ENCODE measurements at places on chromosomes 4 and X. TPM values are rescaled to one million over a fixed set of nuclear protein-coding genes. Genes with fewer than 3 reads are reported as not detected.
A peak's percentile ranks its signal among the peaks of the same experiment; 100 is the strongest.

DNA sequence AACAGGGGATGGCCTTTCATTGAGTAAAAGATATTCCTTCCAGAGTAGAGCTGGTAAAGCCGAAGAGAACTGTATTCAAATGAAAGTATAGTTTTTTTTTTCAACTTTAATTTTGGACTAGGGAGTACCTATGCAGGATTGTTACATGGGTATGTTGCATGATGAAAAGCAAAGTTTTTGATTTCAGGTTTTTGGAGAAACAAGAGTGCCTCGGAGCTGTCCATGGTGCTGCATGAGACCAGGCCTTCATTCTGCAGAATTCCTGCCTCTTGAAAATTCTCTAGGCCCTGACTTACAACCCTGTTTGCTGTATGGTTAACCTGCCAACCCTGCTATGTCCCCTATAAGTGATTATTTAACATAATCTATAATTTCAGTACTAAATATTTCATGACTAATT lies 1065.7 kb upstream of the FTHL17 start:
- no peak overlapping the region for H3K27ac ChIP-seq
- no peaks in the 10 kb centered on the region for H3K36me3 ChIP-seq
- no peak overlapping the region for H3K4me3 ChIP-seq

GRCh38 chr4:82561786-82562563 lies at the start of gene TMEM150C:
TSS of gene TMEM150C (minus strand) at chr4:82561988. CDS start at chr4:82504657, 57,331 bp downstream.
- peak within 1 kb of the TSS; percentile 57 for H3K4me3 ChIP-seq
- no peaks in the 10 kb centered on the region for H3K4me1 ChIP-seq
- H3K27ac ChIP-seq = peak within 1 kb of the TSS; percentile 58

GRCh38 chr4:114782415-114783214 lies 184.0 kb downstream of the UGT8 start:
- no peak for ATAC-seq
- no peak overlapping the region for H3K27ac ChIP-seq
- H3K27me3 ChIP-seq = peaks cover 4% of the 10 kb centered on the region
- no peaks in the 10 kb centered on the region for H3K4me1 ChIP-seq

- ATAC-seq = no peak
- no peaks in the 10 kb centered on the region for H3K4me1 ChIP-seq
- no peak overlapping the region for H3K27ac ChIP-seq
- no peaks in the 10 kb centered on the region for H3K36me3 ChIP-seq
- no peaks in the 10 kb centered on the region for H3K27me3 ChIP-seq
- H3K4me3 ChIP-seq = no peak overlapping the region
These were observed 91.3 kb downstream of the SHISA3 start for GRCh38 chr4:42488554-42488953.

- no peak for ATAC-seq
- no peaks in the 10 kb centered on the region for H3K36me3 ChIP-seq
- H3K27ac ChIP-seq = no peak overlapping the region
- no peak overlapping the region for H3K4me3 ChIP-seq
These were observed 19.6 kb downstream of the IL13RA2 start for GRCh38 chrX:114997779-114998178.

DNA sequence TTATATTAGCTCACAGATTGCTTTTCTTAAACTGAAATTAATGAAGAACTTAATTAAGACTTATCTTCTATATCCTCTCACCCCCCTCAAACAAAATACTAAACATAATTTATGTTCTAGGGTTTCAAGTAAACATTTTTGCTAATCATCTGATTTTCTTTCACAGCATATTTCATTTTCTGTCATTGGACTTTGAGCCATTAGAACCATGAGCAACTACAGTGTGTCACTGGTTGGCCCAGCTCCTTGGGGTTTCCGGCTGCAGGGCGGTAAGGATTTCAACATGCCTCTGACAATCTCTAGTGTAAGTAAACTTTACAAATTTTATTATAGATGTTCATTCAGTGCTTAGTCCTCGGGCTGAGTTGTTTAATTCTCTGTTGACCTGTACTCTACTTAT lies 3.3 kb downstream of the PDLIM5 start:
- ATAC-seq = no peak
- no peaks in the 10 kb centered on the region for H3K27me3 ChIP-seq
- peaks cover 24% of the 10 kb centered on the region for H3K4me1 ChIP-seq
- no peaks in the 10 kb centered on the region for H3K36me3 ChIP-seq
- H3K4me3 ChIP-seq = no peak overlapping the region

GRCh38 chrX:118807151-118808017 lies 16.2 kb upstream of the ZCCHC12 start:
- H3K4me1 ChIP-seq = peaks cover 12% of the 10 kb centered on the region
- H3K27me3 ChIP-seq = no peaks in the 10 kb centered on the region
- H3K4me3 ChIP-seq = no peak overlapping the region
- H3K27ac ChIP-seq = no peak overlapping the region
- H3K36me3 ChIP-seq = no peaks in the 10 kb centered on the region

GRCh38 chrX:79078114-79078513 lies 66.4 kb upstream of the GPR174 start:
- no peaks in the 10 kb centered on the region for H3K4me1 ChIP-seq
- no peaks in the 10 kb centered on the region for H3K27me3 ChIP-seq
- ATAC-seq = no peak
- H3K4me3 ChIP-seq = no peak overlapping the region
- no peaks in the 10 kb centered on the region for H3K36me3 ChIP-seq

- no peak overlapping the region for H3K4me3 ChIP-seq
- peaks cover 16% of the 10 kb centered on the region for H3K4me1 ChIP-seq
- H3K27ac ChIP-seq = peak overlapping the region; percentile 46
- ATAC-seq = peak; percentile 64
- H3K36me3 ChIP-seq = no peaks in the 10 kb centered on the region
These were observed 47.4 kb downstream of the TMEM131L start for GRCh38 chr4:153513596-153513995.

GRCh38 chr4:54677853-54678650 lies 20.3 kb downstream of the KIT start:
- no peaks in the 10 kb centered on the region for H3K36me3 ChIP-seq
- no peak overlapping the region for H3K4me3 ChIP-seq
- peaks cover 6% of the 10 kb centered on the region for H3K27me3 ChIP-seq
- no peaks in the 10 kb centered on the region for H3K4me1 ChIP-seq
- H3K27ac ChIP-seq = no peak overlapping the region
- no peak for ATAC-seq

DNA sequence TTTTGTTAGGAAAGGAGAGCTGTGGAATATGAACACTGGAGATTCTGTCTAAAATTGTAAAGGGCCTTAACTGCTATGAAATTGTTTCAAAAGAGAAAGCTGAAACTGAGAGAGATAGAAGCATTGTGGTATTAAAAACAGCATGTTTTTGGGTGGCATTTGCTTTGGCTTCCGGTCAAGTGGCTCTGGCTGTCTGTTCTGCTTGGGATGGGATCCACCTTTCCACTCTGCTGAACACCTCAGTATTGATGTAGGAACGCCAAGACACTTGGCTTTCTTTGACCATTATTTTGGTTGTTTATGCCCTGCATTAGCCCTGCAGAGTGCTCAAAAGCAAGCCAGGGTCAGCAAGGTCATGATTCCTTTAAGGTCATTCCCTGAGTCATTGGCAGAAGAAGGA lies 199.7 kb downstream of the SLC4A4 start:
- no peak for ATAC-seq
- no peaks in the 10 kb centered on the region for H3K27me3 ChIP-seq
- H3K4me3 ChIP-seq = no peak overlapping the region

DNA sequence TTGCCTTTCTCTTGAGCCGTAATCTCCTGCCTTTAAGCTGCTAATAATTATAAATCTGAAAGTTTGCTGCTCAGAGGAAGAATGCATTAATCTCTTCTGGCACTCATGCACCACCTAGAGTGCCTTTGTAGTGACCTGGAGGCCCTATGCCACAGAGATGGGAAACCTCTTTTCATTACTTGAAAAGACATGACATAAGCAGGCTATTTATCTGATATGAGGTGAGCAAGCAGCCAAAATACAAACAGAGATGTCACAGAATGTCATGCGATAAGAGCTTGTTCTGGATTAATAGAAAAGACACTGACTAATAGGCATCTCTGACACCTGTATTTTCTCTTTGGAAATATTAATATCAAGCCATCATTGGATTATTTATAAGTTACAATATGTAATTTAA lies 42.3 kb downstream of the GABRB1 start:
- no peaks in the 10 kb centered on the region for H3K4me1 ChIP-seq
- H3K27me3 ChIP-seq = no peaks in the 10 kb centered on the region
- no peak overlapping the region for H3K4me3 ChIP-seq
- H3K27ac ChIP-seq = no peak overlapping the region
- H3K36me3 ChIP-seq = no peaks in the 10 kb centered on the region
- no peak for ATAC-seq

DNA sequence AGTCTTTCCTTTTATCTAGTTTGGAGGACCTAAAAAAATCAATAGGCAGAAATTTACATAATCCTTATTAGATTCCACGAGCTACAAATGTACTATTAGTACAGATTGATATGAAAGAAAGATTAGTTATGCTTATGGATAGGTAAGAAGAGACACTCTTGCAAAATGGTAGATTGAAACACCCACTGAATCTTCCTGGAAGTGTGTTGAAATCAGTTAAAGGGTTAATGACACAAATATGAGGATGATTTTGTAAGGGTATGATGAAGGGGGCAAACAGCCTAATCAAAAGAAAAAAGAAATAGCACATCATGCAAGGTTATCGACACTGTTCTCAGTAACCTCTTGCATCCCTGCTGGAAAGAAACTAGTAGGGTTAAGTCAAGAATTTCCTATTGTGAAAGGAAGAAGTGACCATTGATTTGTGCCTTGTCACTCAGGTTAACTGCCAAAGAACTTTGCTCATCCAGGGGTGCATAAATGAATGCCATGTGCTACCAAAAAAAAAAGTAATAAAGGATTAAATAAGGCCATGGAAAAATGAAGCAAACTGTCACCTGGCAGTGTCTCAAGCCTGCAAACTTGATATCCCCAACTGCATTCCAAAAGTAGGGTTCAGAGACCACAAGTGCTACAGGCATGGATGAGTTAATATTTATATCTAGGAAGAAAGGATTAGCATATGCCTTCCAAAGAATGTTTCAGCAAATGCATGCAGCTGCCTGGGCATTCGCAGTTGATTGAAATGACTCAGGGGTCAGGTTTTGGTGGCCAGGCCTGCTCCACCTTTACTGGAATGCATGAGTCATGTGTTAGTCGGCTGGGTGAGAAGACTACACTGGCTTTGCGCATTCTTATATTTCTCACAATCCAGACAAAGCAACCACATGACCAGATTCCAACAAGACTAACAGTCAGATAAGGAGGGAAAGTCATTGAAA lies 78.3 kb upstream of the ATXN3L start:
- no peaks in the 10 kb centered on the region for H3K27me3 ChIP-seq
- H3K4me3 ChIP-seq = no peak overlapping the region
- ATAC-seq = peak; percentile 89
- no peaks in the 10 kb centered on the region for H3K36me3 ChIP-seq

RAB39B gene
- not detected for total RNA-seq

INPP4B gene
- total RNA-seq = 17.6 TPM

RASSF6 gene
- total RNA-seq = 0.15 TPM

DKK2 gene
- not detected for total RNA-seq

ITM2A gene
- total RNA-seq = 26.5 TPM

CLGN gene
- total RNA-seq = 4.4 TPM

TLR6 gene
- 1.6 TPM for total RNA-seq

Data from gastroesophageal sphincter (tissue), 4 donors.